ENCODE measurements at places on chromosomes 16 and 17. TPM values are rescaled to one million over a fixed set of nuclear protein-coding genes. Genes with fewer than 3 reads are reported as not detected.

The FOXJ1 gene
- total RNA-seq: 0.44 TPM

The MYH1 gene
- total RNA-seq: not detected

The UTS2R gene
- total RNA-seq: not detected

The KRTAP2-2 gene
- not detected for total RNA-seq

The SLFN11 gene
- 22.4 TPM for total RNA-seq

The HSF5 gene
- 4.5 TPM for total RNA-seq

The CES5A gene
- total RNA-seq: not detected

The PHOSPHO1 gene
- 0.59 TPM for total RNA-seq

The CDK3 gene
- total RNA-seq: 14.1 TPM

The ADAD2 gene
- not detected for total RNA-seq

The CCL8 gene
- not detected for total RNA-seq

The CX3CL1 gene
- total RNA-seq: 0.31 TPM

- DNase-seq: no peak
- no peaks in the 10 kb centered on the region for H3K36me3 ChIP-seq
- no peaks in the 10 kb centered on the region for H3K27me3 ChIP-seq
- H3K4me1 ChIP-seq: peaks cover 4% of the 10 kb centered on the region
- H3K27ac ChIP-seq: no peak overlapping the region
Measured at GRCh38 chr17:27259356-27259755, 34.6 kb upstream of the WSB1 start.

- H3K27me3 ChIP-seq: peaks cover 3% of the 10 kb centered on the region
- no peaks in the 10 kb centered on the region for H3K36me3 ChIP-seq
- no peak overlapping the region for H3K4me3 ChIP-seq
- H3K4me1 ChIP-seq: no peaks in the 10 kb centered on the region
- H3K27ac ChIP-seq: no peak overlapping the region
Measured at GRCh38 chr16:58449768-58450167, 50.2 kb upstream of the NDRG4 start.

DNA sequence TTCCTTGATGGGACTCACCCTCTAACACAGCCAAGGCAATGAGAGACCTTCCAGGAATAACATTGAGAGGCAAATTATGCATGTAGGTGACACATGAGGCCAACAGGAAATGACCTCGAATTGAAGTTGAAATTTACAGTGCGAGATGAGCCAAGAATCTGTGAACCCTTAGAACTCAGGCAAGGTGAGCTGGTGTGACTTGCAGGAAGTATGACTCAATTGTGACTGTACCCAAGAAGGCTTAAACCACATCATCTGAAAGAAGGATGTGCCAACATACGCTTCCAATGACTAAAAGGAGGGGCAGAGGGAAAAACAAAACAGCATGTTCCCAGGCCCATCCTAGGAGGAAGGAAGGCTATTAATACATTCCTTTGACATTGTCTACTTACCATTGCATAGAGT, 44.8 kb downstream of the PITPNC1 start:
- H3K27ac ChIP-seq: no peak overlapping the region
- H3K4me1 ChIP-seq: peaks cover 14% of the 10 kb centered on the region
- H3K27me3 ChIP-seq: no peaks in the 10 kb centered on the region

- DNase-seq: no peak
- H3K4me1 ChIP-seq: peaks cover 2% of the 10 kb centered on the region
- no peaks in the 10 kb centered on the region for H3K36me3 ChIP-seq
- H3K27me3 ChIP-seq: peaks cover 4% of the 10 kb centered on the region
- no peak overlapping the region for H3K4me3 ChIP-seq
Measured at GRCh38 chr16:68768771-68769170, 31.7 kb downstream of the CDH1 start.

DNA sequence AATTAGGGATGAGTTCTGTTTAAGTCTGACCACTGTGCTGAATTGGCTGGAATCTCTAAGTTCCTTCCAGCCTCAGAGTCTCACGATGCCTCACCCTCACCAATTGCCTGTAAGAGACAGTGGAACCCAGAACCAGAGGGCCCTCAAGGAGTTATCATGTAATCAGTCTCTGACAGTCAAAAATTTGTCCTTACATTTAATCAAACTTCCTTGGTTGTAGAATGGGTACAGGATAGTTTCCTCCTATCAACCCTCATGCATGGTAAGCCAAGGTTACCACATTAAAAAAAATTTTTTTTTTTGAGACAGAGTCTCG, 83.2 kb downstream of the CDK5R1 start:
- no peak overlapping the region for H3K4me3 ChIP-seq
- H3K27me3 ChIP-seq: no peaks in the 10 kb centered on the region
- no peaks in the 10 kb centered on the region for H3K36me3 ChIP-seq
- DNase-seq: no peak

- no peaks in the 10 kb centered on the region for H3K4me1 ChIP-seq
- H3K27ac ChIP-seq: no peak overlapping the region
- DNase-seq: no peak
- H3K36me3 ChIP-seq: no peaks in the 10 kb centered on the region
- H3K4me3 ChIP-seq: no peak overlapping the region
- peaks cover 11% of the 10 kb centered on the region for H3K27me3 ChIP-seq
Measured at GRCh38 chr17:65407017-65407416, 154.4 kb downstream of the AXIN2 start.

DNA sequence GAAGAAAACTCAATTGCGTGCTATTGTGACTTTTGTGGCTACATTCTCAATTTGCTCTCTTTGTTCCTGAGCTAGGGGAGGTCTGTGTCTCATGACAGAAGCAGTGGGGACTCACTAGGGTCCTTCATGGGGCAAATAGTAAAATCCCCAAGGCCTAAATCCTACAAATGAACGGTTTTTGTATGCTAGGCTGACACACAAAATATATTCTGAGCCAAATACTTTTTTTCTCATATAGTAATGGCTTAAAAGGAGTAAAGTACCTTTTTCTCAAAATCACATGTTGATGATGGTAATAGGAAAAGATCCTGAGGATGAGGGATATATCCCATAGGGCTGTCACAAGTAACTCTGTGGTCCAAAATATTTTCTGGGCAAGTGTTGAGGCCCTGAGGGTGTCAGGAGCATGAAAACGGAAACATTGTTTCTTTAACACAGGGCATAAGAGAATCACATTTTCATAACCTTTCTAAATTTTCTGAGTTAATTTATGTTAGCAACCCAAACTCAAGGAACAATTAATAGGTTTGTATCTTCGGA, 77.5 kb upstream of the CNTNAP4 start:
- no peaks in the 10 kb centered on the region for H3K27me3 ChIP-seq
- no peak overlapping the region for H3K4me3 ChIP-seq
- no peak for DNase-seq
- H3K27ac ChIP-seq: no peak overlapping the region

GRCh38 chr16:9056061-9056460, 35.4 kb upstream of the HAPSTR1 start:
- no peak overlapping the region for H3K27ac ChIP-seq
- peaks cover 7% of the 10 kb centered on the region for H3K27me3 ChIP-seq
- peaks cover 4% of the 10 kb centered on the region for H3K4me1 ChIP-seq
- H3K4me3 ChIP-seq: no peak overlapping the region
- DNase-seq: no peak

- H3K4me3 ChIP-seq: no peak overlapping the region
- DNase-seq: no peak
- no peaks in the 10 kb centered on the region for H3K4me1 ChIP-seq
- no peaks in the 10 kb centered on the region for H3K27me3 ChIP-seq
Measured at GRCh38 chr17:71176331-71176730, 944.5 kb upstream of the SOX9 start.

- no peak for DNase-seq
- H3K27me3 ChIP-seq: peaks cover 8% of the 10 kb centered on the region
- no peaks in the 10 kb centered on the region for H3K36me3 ChIP-seq
- H3K4me1 ChIP-seq: no peaks in the 10 kb centered on the region
Measured at GRCh38 chr17:27690882-27691281, 59.9 kb downstream of the LGALS9 start.

DNA sequence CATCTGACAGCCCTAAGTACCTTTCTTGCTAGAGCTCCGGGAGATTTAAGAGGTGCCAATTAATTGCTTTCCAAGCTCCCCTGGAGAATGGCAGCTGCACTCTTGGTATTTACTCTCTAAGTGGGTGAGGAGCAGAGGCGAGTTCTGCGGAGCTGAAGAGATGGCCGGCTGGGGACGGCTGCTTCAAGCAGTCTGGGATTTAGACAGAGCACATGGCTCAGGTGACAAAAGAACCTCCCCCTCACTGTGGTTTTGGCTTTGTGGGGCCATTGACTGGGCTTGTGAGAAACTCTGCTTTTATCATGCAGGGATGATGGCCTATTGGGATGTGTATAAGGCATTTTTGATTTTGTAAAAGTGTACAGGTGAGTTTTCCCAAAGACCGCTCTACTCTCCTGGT, 239.3 kb upstream of the EEF2KMT start:
- no peaks in the 10 kb centered on the region for H3K4me1 ChIP-seq
- H3K4me3 ChIP-seq: no peak overlapping the region
- no peaks in the 10 kb centered on the region for H3K36me3 ChIP-seq
- H3K27me3 ChIP-seq: no peaks in the 10 kb centered on the region
- no peak for DNase-seq

DNA sequence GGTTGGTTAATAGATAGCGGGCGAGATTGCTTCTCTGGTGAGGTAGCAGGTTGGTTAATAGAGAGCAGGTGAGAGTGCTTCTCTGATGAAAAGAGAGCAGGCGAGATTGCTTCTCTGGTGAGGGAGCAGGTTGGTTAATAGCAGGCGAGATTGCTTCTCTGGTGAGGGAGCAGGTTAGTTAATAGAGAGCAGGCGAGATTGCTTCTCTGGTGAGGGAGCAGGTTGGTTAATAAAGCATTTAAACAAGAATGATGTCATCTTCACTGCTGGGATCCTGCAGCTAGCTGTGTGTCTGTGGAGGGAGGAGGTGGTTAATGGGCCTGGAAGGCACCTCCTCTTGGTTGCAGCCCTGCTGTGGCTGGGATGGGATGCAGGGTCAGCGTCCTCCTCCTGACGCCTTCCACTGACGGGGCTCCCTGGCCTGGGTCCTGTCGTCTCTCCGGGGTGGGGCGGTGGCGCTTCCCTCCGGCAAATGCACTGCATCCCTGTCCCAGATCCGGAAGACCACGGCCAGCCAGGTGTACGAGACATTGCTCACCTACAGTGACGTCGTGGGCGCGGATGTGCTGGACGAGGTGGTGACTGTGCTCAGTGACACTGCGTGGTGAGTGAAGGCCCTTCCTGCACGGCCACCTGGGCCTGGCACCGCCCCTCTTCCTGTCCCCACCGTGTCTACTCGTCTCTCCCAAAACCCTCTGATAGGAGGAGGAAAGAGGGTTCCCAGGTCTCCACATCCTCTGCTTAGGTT, 99.2 kb upstream of the ZNF750 start:
- H3K27ac ChIP-seq: no peak overlapping the region
- no peak overlapping the region for H3K4me3 ChIP-seq
- H3K27me3 ChIP-seq: no peaks in the 10 kb centered on the region
- H3K36me3 ChIP-seq: peaks cover 71% of the 10 kb centered on the region
- no peaks in the 10 kb centered on the region for H3K4me1 ChIP-seq
- DNase-seq: no peak

All from activated B cell treated with CpG ODN at 0.5 μM for 24 hours (primary cell).